ENCODE measurements at places on chromosomes 7 and 10. TPM values are rescaled to one million over a fixed set of nuclear protein-coding genes. Genes with fewer than 3 reads are reported as not detected.

Gene CEP55
- total RNA-seq: 69.9 TPM

- DNase-seq: no peak
Measured at GRCh38 chr10:24911029-24911428, 41.4 kb downstream of the PRTFDC1 start.

Gene TFPI2
- 18.0 TPM for total RNA-seq

- DNase-seq: no peak
Measured at GRCh38 chr10:62734781-62735463, 69.6 kb upstream of the ADO start.

Gene HACD1
- total RNA-seq: 21.7 TPM

DNA sequence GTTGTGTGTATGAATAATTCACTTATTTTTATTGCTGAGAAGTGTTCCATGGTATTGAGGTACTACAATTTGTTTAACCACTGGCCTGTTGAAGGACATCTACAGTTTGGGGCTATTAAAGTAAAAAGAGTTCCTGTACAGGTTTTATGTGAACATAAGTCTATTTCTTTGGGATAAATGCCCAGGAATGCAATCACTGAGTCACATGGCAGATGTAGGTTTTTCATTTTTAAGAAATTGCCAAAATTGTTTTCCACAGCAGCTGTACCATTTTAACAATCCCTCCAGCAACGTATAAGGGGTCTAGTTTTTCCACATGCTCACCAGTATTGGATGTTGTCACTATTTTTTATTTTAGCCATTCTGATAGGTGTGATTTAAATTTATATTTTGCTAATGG lies 243.9 kb downstream of the TNS3 start:
- no peak for DNase-seq

DNA sequence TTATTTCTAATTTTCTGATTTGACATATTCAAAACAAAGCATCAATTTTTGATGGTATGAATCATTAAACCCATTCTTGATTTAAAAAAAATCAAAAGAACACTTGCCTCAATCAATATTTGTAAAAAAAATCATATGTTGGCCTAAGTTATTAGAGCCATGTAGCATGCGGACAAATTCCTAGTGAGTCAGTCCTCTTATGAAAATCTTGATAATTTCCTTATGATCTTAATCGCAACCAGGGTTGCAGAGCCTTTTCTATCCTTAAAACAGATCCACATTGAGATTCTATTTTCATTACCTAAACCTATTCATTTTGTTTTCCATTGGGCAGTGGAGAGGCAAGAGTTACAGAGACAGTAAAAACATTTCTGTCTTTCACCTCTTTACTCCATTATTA lies 203.2 kb downstream of the ARL4A start:
- DNase-seq: no peak

DNA sequence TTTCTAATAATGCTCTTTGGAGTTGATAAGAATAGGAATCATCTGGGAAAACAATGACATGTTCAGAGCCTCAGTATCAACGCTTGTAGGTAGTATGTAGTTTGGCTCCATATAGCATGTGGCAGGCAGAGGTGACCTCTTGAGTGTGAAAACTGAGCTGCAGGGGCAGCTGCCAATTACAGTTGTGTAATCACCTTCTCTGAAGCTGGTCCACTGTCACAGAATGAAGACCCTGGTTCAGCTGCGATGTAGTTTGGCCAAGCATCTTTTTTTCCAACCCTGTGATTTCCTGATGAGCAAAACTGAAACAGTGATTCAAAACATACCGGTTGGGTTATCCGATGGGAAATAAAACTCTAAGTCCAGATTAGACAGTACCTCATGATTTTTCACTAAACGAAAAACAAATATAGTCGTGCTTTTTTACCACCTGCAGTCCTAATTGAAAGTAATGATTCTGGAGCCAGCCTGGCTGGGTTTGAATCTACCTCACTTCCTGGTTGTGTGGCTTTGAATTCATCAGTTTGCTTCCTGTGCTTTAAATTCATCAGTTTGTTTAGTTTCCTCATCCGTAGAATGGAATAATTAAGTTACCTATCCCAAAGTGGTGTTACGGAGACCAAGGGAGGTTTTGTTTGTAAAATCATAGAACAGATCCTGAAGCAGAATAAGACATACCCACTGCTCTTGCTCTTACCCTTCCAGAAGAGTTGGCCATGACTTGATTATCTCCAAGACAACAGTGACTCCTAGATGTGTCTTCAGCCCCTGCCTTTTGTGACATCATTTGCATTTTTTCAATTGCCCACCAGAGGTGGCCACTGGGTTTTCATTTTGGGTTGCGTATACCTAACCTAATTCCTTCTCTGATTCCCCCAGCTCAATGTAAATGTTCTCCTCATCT lies 87.4 kb downstream of the CELF2 start:
- no peak for DNase-seq

Gene TCAF1
- total RNA-seq: 37.6 TPM

- DNase-seq: peak; percentile 39
Measured at GRCh38 chr10:79608505-79609375, 2.0 kb upstream of the SFTPA1 start.

- no peak for DNase-seq
Measured at GRCh38 chr10:133272301-133272963, 4.2 kb downstream of the ADAM8 start.

- DNase-seq: peak; percentile 86
Measured at GRCh38 chr10:329361-330099, 194.3 kb downstream of the ZMYND11 start.

Gene NSMCE4A
- total RNA-seq: 62.4 TPM
